ENCODE measurements at places on chromosomes 1 and 21.

DNA sequence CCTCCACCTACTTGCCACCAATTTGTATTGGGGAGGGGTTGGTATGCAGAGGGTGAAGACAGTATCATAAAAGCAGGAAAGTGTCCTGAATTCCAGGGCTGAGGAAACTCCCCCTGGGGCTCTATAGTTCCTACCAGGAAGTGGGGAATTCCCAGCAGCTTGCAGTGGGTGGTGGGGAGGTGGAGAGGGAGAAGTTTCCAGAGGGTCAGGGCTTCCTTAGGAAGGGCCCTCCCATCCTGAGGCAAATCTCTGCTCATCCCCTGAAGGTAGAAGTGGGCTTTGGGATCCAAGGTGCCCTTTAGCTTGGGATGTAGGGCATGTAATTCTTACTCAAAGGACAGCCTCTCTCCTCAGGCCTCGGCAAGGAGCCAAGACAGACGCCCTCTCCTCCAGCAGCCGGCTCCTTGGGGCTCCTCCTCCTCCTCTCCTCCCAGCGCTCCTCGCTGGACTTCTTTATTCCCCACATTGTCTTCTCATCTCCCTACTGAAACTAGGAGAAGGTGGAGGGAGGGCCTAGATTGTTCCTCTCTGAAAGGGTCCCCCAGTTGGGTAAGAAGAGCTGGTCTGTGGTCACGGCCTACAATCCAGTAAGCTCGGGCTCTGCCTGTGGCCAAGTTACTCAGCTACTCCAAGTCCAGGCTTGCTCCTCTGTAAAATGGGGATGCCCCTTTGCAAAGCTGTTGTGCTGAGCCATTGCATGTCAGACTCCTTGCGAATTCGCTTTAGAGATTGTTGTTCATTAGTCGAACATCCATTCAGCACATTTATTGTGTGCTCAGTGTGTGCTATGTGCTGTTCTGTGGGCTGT lies 17.9 kb upstream of the CSF1 start:
- no peak for DNase-seq

DNA sequence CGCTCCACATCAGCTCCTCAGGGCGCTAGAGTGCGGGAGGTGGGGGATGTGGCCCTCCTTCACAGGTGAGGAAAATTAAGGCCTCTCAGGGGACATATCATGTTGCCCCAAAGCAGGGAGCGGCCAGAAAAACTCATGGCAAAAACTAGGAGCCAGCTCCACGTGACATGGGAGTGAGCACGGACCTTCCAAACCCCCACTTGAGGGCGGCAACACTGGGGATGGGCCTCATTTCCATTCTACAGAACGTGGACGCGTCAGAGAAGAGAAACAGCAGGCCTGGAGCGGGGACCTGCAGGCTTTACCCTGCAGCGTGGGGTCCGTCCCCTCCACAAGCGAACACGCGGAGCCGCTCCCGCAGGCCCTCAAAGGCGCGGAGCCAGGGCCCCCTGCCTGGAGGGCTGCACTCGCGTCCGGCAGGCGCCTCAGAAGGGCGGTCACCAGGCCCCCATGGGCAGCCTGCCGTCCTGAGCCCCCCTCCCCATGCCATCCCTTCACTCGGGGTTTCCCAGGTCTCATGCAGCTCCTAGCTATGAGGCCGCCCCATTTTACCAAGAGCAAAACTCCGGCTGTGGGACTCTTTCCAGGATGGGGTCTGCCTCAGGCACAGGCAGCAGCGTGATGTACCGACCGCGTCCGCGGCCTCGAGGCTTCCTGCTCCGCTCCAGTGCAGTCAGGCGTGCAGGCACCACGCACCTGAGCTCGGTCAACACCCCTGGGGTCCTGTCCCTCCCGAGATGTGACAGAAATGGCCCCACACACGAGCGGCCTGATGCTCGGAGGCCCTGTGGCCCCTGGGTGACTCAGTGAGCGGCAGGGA lies 5.5 kb downstream of the CFAP410 start:
- DNase-seq, result no peak

DNA sequence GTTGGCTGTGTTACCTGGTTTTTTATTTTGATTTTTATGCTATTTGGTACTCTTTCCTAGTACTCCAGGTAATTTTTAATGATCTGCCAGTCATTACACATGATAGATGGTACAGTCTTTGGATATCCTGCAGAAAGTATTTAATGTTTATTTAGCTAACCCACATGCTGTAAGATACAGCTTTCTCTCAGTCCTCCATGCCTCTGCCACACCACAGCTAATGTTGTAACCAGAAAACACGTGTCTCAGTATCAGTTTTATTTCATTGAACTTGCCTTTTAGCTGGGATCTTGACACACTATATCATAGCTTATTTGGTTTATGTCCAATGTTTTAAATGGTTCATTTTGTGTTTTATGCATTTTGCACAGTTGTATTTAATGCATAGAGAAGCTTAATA lies 1648.4 kb downstream of the KCNT2 start:
- no peak for DNase-seq

GRCh38 chr1:82225421-82226185 lies 424.9 kb downstream of the ADGRL2 start:
- no peak for DNase-seq

DNA sequence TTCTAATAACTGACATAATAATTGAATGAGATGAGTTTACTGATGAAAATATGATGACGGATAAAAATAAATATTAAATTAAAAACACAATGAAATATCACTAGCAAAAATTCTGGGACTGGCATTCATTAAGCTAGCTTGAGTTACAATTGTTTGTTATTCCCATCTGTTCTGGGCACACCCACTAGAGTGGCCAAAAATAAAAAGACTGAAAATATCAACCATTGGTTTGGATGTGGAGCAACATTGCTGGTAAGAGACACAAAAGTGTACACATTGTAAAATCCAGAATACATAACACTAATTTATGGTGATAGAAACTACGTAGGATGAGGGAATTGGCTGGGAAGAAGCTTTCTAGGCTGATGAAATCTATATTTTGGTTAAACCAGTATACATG lies 9.6 kb upstream of the NEK7 start:
- no peak for DNase-seq

- no peak for DNase-seq
Observed at GRCh38 chr1:221454096-221454495, 287.8 kb downstream of the DUSP10 start.

GRCh38 chr1:70587872-70588366 lies 176.9 kb downstream of the CTH start:
- no peak for DNase-seq

DNA sequence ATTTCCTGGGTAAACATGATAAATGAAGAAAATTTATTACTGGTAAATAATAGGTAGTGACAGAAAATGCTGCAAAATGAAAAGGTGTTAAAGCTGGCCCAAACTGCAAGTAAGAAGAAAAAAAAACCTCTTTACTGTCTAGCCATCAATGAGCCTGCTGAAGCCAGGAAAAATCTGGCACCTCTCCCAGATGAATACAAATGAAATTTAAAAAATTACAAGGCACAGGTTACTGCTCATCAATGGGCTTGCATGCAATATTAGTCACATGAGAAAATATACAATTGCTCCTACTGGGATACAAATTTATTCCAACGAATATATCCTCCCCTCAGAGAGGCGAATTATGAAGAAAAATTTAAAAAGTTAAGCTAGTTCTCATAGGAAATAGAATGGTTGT lies 1422.5 kb downstream of the KCNT2 start:
- DNase-seq, result no peak

- no peak for DNase-seq
Observed at GRCh38 chr1:203127666-203128430, at the start of gene ADORA1. TSS of gene ADORA1 (plus strand) at chr1:203127726. CDS start at chr1:203128842, 1,116 bp downstream.

GRCh38 chr1:108862017-108862610 lies 5.2 kb upstream of the AKNAD1 start:
- no peak for DNase-seq

DNA sequence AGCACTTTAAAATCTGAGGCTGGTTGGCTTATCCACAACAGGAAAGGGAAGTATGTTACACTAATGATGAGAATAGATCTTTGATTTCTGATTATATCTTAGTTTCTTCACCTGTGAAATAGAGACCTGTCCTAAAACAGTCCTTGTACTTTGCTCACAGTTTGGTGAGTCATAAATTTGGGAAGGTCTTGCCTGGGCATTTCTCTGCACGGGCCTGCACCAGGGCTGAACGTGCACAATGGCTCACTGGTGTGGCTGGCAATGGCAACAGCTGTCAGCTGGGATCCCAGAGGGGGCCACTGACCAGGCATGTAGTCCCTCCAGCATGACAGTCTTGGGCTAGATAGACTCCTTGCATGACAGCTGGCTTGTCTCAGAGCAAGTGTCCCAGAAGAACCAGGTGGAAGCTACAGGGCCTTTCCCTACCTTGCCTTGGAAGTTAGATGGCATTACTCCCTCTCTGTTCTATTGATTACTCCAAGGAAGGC lies 367.4 kb downstream of the DISC1 start:
- no peak for DNase-seq

- DNase-seq, result no peak
Observed at GRCh38 chr1:184260382-184260781, 126.4 kb upstream of the C1orf21 start.

All from stimulated activated CD4-positive, alpha-beta T cell treated with anti-CD3 and anti-CD28 coated beads, TNF-alpha, amount 100 ng/mL, for 24 hours (primary cell).